ENCODE measurements at places on chromosomes 12 and 14.

DNA sequence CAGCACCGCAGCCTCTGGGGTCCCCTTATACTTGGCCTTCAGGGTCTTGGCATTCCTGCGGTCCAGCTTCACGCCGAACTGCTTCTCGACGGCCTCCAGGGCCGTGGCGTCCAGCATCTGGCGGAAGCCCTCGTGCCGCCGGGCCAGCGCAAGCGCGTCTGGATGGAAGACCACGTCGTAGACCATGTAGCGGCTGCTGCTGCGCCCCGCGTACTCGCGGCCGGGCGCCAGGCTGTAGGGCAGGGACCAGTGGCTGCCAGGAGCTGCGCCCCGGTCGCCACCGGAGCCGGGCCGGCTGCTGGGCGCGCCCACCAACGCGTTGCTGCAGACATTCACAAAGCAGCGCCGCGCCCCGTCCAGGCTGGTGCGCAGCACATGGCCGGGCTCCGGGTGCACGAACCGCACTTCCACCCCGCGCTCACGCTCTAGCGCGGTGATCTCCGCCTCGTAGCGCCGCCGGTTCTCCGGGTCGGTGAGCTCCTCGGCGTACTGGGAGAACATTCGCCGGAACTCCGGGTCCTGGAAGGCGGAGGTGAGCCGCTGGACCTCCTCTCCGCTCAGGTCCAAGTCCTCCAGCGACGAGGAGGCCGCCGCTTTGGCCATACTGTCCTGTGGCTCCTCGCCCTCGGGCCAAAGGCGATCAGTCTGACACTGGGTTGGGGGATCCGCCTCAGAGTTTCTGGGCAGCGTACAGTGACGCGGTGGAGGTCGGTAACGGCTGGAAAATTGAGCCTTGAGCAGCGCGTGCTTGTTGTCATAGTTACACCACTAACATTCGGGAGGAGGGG is at the start of gene DNAAF2:
TSS of gene DNAAF2 (minus strand) at position 698 of the 788 bp plus-strand sequence. CDS start at position 603, 95 bp downstream.
- DNase-seq = peak; percentile 47

- no peak for DNase-seq
Measured at GRCh38 chr14:69354383-69355153, 43.5 kb downstream of the ERH start.

GRCh38 chr14:84323450-84323849 is 1206.5 kb upstream of the FLRT2 start:
- DNase-seq = no peak

- DNase-seq = no peak
Measured at GRCh38 chr12:88458327-88458726, 121.9 kb downstream of the KITLG start.

DNA sequence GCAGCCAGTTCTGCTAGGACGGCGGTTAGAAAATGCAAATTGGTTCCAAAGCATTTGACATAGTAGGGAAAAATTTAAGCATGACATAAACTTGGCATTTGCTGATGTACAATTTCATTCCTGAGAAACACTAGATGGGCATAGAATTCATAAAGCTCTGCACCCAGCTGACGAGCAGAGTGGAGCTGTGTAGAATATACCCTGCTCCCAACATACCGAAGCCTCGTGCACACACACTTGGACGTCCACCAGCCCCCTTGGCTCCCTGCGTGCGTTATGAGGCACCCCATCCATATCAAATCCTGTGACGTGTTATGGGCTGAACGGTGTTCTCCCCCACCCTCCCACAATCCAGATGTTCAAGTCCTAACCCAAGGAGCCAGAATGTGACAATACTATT is 65.4 kb downstream of the CLMN start:
- no peak for DNase-seq

- DNase-seq = no peak
Measured at GRCh38 chr12:26227361-26227745, 32.0 kb downstream of the SSPN start.

DNA sequence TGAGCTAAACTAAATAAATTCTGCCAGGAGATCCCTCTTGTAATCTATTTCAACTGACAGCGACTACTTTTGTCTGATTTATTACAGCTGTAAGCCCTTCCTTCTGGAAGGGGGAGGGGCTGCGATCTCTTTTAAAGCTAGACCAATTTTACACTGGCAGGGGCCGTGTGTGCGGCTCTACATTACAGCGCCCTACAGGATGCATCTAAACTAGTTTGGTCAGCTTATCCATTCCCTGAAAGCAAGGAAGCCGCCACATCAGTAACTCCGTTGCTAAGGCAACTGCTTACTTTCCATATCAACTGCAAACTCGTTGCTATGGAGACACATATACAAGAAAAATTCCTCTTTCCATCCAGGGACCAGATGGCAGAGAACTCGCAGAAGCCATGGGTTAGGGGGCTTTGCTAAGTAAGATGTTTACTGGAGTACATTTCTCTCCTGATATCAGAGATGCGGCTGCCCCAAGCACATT is 17.4 kb downstream of the FOXN3 start:
- peak; percentile 58 for DNase-seq

GRCh38 chr14:91545946-91546716 is 36.0 kb upstream of the PPP4R3A start:
- DNase-seq = no peak

GRCh38 chr14:38481952-38482678 is 226.2 kb upstream of the CLEC14A start:
- DNase-seq = peak; percentile 46

GRCh38 chr12:2640709-2641108 is 154.1 kb upstream of the FKBP4 start:
- DNase-seq = peak; percentile 91

GRCh38 chr12:42936991-42937390 is 347.4 kb upstream of the PRICKLE1 start:
- DNase-seq = no peak
